ENCODE measurements at places on chromosomes 1 and 21. TPM values are rescaled to one million over a fixed set of nuclear protein-coding genes. Genes with fewer than 3 reads are reported as not detected.

The KIF14 gene
- total RNA-seq: 5.6 TPM

The C1orf167 gene
- total RNA-seq: not detected

The LIN9 gene
- total RNA-seq: 3.4 TPM

The PTGFR gene
- 35.2 TPM for total RNA-seq

The CHI3L1 gene
- 0.69 TPM for total RNA-seq

The UBASH3A gene
- not detected for total RNA-seq

The ZNF648 gene
- not detected for total RNA-seq

The RIMS3 gene
- 12.5 TPM for total RNA-seq

The FAM177B gene
- total RNA-seq: not detected

The WDR3 gene
- 47.1 TPM for total RNA-seq

The NOL9 gene
- 22.9 TPM for total RNA-seq

The REG4 gene
- total RNA-seq: not detected

The ZNF678 gene
- 11.7 TPM for total RNA-seq

The RTCA gene
- total RNA-seq: 44.2 TPM

The CEP350 gene
- 53.5 TPM for total RNA-seq

The NPR1 gene
- 39.5 TPM for total RNA-seq

The HOOK1 gene
- total RNA-seq: 45.2 TPM

The FAM72A gene
- total RNA-seq: 1.9 TPM

The TENT5C gene
- total RNA-seq: 2.1 TPM

The GUCA2B gene
- not detected for total RNA-seq

The CFHR2 gene
- total RNA-seq: not detected

The NBPF6 gene
- total RNA-seq: not detected

The SEC16B gene
- 1.2 TPM for total RNA-seq

The PLA2G2A gene
- not detected for total RNA-seq

The KRTAP19-1 gene
- not detected for total RNA-seq

The C1orf21 gene
- 1.7 TPM for total RNA-seq

The GJC2 gene
- total RNA-seq: 0.69 TPM

The CHIA gene
- not detected for total RNA-seq

The OSCP1 gene
- total RNA-seq: 14.2 TPM

The RORC gene
- 2.1 TPM for total RNA-seq

The DDOST gene
- 182 TPM for total RNA-seq

The SLC35F3 gene
- total RNA-seq: 2.7 TPM

The TMEM63A gene
- total RNA-seq: 6.9 TPM

The TBX19 gene
- total RNA-seq: 0.75 TPM

The PLCH2 gene
- 0.05 TPM for total RNA-seq

The MR1 gene
- 28.7 TPM for total RNA-seq

The AMY1C gene
- total RNA-seq: not detected

The CELA3B gene
- not detected for total RNA-seq

The RHCE gene
- 0.15 TPM for total RNA-seq

The ACTL8 gene
- not detected for total RNA-seq

The COL16A1 gene
- total RNA-seq: 14.8 TPM

The KCNA2 gene
- not detected for total RNA-seq

The LCE1F gene
- not detected for total RNA-seq

The SPRR2A gene
- total RNA-seq: not detected

The PGLYRP4 gene
- not detected for total RNA-seq

The SAMD13 gene
- total RNA-seq: 1.2 TPM

The CYP4A11 gene
- not detected for total RNA-seq

The GPR52 gene
- total RNA-seq: 1.3 TPM

The LCE3E gene
- total RNA-seq: not detected

The LORICRIN gene
- total RNA-seq: not detected

The KLHDC9 gene
- 10.8 TPM for total RNA-seq

The IGSF5 gene
- not detected for total RNA-seq

Data from renal cortical epithelial cell (primary cell).